ENCODE measurements at places on chromosomes 6 and 20.

- no peak for DNase-seq
Observed at GRCh38 chr6:49980898-49981297, 11.5 kb upstream of the DEFB113 start.

GRCh38 chr20:17503301-17504065 is 27.7 kb downstream of the BFSP1 start:
- DNase-seq, result no peak

DNA sequence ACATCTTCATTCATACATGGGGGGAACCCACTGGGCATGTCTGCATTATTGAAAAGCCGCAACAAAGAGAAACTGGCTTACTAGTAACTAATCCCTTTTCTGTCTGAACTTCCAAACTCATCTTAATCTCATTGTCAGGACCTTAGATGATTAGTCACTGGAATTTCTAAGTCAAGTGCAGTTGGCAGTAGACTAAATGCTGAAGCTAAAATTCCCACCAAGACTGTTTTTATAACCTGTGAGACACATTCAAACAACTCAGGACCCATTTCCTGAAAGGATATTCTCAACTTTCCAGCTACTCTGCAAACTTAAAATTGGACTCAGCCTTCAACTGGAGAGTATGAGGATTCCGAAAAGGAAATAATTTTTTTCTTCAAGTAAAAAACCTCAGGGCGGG is 94.8 kb upstream of the SCAF8 start:
- DNase-seq, result no peak

- no peak for DNase-seq
Observed at GRCh38 chr20:9759392-9759791, 79.5 kb downstream of the PAK5 start.

DNA sequence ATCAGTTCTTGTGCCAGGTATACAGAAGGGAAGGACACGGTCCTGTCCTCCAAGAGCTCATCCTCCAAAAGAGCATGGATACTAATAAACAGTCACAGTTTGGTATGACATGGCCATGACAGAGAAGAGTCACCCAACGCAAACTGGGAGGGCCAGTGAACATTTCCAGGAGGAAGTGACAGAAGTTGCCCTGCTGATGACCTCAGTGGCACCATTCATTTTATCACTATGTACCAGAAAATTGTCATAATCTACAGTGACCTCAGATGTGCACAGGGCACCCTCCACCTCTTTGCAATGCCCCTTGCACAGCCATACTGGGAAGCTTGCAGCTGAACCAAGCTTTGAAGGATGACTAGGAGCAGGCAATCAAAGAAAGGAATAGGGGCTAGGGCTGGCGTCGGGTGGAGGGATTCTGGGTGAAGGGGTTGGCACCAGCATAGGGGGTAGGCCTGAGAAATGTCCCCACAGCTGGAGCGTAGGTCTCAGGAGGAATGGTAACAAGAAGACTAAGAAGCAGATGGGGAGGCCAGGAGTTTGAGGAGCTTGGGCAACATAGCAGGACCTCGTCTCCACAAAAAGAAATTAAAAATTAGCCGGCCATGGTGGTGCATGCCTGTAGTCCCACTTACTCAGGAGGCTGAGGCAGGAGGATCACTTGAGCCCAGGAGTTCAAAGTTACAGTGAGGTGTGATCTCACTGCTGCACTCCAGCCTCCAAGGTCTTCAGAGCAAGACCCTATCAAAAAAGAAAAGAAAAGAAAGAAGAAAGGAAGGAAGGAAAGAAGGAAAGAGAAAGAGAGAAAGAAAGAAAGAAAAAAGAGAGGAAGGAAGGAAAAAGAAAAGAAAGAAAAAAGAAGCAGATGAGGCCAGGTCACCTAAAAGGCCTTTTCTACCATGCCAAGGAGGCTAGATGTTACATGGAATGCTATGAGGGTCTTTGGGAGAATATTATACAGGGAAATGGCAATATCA is 65.3 kb upstream of the SNX9 start:
- no peak for DNase-seq

GRCh38 chr6:163620670-163621330 is 206.3 kb downstream of the QKI start:
- DNase-seq, result no peak

- no peak for DNase-seq
Observed at GRCh38 chr6:166566026-166567011, 20.2 kb downstream of the RAMACL start.

DNA sequence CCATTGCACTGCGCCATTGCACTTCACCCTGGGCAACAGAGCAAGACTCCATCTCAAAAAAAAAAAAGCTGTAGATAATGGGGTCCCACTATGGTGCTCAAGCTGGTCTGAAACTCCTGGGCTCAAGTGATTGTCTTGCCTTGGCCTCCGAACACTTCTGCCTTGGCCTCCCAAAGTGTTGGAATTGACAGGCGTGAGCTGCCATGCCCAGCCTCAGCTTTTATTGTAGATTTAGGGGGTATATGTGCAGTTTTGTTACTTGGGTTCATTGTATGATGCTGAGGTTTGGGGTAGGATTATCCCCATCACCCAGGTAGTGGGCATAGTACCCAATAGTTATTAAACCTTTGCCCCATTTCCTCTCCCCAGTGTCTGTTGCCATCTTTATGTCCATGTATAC is 11.4 kb downstream of the HSPA1B start:
- DNase-seq, result no peak

GRCh38 chr6:96899019-96899418 is 1.3 kb upstream of the NDUFAF4 start:
- no peak for DNase-seq

GRCh38 chr6:14353798-14354197 is 236.2 kb downstream of the CD83 start:
- no peak for DNase-seq

- no peak for DNase-seq
Observed at GRCh38 chr6:95687839-95688238, 110.5 kb downstream of the MANEA start.

DNA sequence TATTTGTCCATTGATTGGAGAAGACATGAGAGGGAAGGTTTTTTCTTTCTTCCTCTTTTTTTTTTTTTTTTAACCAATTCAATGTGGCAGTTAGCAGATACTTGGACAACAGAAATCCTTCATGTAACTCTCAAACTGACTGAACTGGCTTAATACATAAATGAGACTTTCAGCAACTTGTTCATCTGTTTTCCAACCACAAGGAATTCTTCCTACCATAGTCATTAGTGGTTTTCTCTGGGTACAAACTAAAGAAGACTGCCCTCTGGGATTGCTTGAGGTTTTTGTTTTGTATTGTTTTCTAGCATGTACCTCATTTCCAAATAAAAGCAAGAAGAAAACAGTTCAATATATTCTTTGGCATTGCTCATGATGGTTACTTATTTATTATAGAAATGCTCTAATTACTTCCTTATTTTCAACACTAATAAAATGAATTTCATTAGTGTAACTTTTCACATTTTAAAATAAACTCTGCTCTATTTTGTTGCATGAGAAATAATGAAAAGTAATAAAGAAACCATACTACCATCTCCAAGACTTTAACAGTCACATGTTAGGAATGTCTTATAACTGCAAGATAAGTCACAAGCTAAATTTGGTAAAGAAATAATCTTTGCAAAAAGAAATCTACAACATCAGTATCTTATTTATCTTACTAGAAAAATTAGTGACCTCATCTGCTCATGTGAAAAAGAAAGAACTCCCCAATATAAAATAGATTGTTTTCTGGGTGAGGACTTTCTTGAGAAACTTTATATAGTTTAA is 52.0 kb downstream of the ME1 start:
- no peak for DNase-seq

GRCh38 chr6:24332317-24332716 is 25.5 kb downstream of the DCDC2 start:
- no peak for DNase-seq

DNA sequence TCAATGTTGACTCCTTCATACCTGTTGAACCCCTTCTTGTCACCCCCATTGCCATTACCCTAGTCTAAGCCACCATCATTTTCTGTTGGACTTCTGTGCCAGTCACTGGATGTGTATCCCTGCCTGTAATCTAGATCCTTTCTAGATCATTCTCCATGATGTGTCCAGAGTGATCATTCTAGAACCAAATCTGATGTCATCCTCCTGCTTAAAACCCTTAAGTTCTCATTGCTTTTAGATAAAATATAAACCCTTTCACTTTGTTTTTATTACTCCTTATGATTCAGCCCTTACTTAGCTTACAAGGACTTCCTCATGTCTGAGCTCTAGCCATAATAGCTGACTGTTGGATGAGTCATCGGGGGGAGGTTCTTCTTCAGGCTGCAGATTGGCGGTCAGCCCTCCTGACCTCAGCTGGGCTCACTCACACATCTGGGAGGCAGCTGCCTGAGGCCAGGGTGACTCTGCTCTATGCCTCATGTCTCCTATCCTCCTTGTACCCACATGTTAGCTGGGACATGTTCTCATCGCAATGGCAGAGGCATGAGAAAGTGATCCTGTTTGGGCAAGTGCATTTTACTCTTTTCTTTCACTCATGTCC is 287.6 kb downstream of the ESR1 start:
- no peak for DNase-seq

All from activated gamma-delta T cell (primary cell).